Psoas muscle (tissue), 8 donors: ENCODE measurements at places on chromosomes 1 and 21. TPM values are rescaled to one million over a fixed set of nuclear protein-coding genes. Genes with fewer than 3 reads are reported as not detected.

Gene LIN28A
- total RNA-seq = not detected

Gene LHX8
- not detected for total RNA-seq

Gene TAF5L
- 8.5 TPM for total RNA-seq

DNA sequence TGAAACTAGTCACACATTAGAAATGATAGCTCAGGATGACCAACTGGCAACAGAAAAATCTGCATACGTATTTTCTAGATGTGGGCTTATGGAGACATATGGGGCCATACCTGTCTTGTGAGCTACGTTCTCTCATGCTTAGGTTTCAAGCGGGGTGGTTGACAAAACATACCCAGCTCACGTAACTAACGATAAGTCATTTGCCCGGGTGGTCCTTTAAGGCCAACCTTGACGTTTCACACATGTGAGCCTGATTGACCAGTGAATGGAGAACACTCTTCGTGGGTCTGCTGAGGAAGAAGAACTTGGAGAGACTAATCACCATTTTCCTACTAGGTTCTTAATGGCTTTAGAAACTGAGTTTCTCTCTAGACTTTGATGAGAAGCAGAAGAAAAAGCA, 13.5 kb upstream of the RCSD1 start:
- no peak for DNase-seq
- H3K4me1 ChIP-seq = no peaks in the 10 kb centered on the region
- no peaks in the 10 kb centered on the region for H3K36me3 ChIP-seq
- peak overlapping the region; percentile 54 for H3K27ac ChIP-seq
- H3K4me3 ChIP-seq = no peak overlapping the region

GRCh38 chr1:211133393-211133835, 534 bp downstream of the KCNH1 start:
- H3K27me3 ChIP-seq = peaks cover 7% of the 10 kb centered on the region
- DNase-seq = peak; percentile 51
- peak overlapping the region; percentile 60 for H3K4me3 ChIP-seq
- H3K4me1 ChIP-seq = peaks cover 8% of the 10 kb centered on the region
- H3K36me3 ChIP-seq = no peaks in the 10 kb centered on the region

GRCh38 chr1:204880906-204881305, 10.2 kb downstream of the NFASC start:
- H3K36me3 ChIP-seq = no peaks in the 10 kb centered on the region
- peaks cover 3% of the 10 kb centered on the region for H3K27me3 ChIP-seq
- H3K4me1 ChIP-seq = no peaks in the 10 kb centered on the region
- no peak overlapping the region for H3K4me3 ChIP-seq
- H3K27ac ChIP-seq = no peak overlapping the region
- DNase-seq = no peak

DNA sequence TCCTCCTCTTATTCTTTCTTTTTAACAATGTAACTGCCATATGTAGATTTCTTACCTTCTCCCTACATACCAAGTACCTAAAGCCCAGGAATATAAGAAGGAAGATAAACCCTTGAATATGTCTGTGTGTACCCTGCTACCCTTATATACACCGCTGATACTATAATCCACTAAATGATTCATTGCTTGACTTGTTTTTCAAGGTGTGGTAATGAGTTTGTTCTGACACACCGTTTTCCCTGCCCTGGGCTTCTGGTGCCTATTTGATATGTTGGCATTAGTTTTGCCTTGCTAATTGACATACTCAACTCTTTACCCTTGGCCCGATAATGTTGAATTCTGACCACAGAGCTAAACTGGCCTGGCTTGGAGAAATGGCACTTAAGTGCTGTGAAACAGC, 64.3 kb downstream of the IL23R start:
- H3K36me3 ChIP-seq = no peaks in the 10 kb centered on the region
- no peak for DNase-seq
- H3K4me3 ChIP-seq = no peak overlapping the region
- no peak overlapping the region for H3K27ac ChIP-seq
- no peaks in the 10 kb centered on the region for H3K4me1 ChIP-seq

DNA sequence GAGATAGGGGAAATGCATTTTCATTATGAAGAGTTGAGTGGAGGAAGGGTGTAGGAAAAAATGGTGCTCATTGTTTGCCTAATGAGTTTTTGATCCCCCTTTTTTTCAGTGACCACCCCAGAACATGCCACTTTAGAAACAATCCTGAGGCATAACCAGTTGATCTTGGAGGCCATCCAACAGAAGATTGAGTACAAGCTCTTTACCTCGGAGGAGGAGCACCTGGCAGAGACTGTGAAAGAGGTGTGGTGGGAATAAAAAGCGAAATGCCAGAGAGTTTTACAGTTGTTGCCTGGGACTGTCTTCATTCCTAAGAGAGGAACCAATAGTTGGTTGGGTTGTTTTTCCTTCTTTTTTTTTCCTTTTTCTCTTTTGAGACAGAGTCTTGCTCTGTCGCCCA, 54.3 kb upstream of the EPHA8 start:
- no peaks in the 10 kb centered on the region for H3K27me3 ChIP-seq
- no peak overlapping the region for H3K4me3 ChIP-seq
- DNase-seq = no peak
- H3K27ac ChIP-seq = no peak overlapping the region
- H3K36me3 ChIP-seq = peaks cover 20% of the 10 kb centered on the region

DNA sequence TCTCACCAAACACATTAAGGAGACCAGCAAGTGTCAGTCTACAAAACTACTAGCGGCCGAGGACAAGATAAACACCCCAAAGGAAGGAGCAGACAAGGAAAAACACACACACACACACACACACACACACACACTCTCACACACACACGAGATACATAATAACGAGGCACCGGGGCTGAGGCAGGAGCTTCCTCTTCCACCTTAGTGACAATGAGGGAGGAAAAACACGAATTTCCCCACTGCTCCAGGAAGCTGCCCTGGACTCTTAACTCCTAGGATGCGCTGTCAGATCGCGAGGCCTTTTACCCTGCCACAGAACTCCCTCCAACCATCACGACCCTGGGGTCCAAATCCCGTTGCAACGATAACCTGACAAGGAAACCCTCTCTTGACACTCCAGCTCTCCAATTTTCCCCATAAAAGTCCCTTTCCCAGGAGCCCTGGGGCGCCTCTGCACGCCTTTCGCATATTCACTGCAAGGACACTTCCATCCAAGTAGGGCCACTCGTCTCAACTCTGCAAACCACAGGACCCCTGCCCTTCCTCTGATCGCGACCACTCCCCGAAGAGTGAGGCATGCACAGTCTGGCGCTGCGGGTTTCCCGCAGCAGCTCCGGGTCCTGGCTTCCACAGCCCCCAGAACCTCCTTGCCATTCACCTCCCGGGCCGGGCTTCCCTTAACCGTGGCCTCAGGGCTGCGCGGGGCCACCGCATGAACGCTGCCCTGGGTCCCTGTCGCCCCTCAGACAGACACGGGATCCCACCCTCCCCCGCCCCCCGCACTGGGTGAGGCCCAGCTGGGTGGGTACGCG, 581 bp downstream of the ETV3 start:
- peaks cover 20% of the 10 kb centered on the region for H3K4me1 ChIP-seq
- peaks cover 15% of the 10 kb centered on the region for H3K36me3 ChIP-seq
- no peaks in the 10 kb centered on the region for H3K27me3 ChIP-seq
- H3K27ac ChIP-seq = peak overlapping the region; percentile 92
- DNase-seq = no peak

- no peaks in the 10 kb centered on the region for H3K27me3 ChIP-seq
- H3K4me3 ChIP-seq = no peak overlapping the region
- no peak for DNase-seq
- H3K4me1 ChIP-seq = no peaks in the 10 kb centered on the region
- no peak overlapping the region for H3K27ac ChIP-seq
- H3K36me3 ChIP-seq = no peaks in the 10 kb centered on the region
These were observed 85.3 kb downstream of the GLIS1 start for GRCh38 chr1:53653631-53654030.

DNA sequence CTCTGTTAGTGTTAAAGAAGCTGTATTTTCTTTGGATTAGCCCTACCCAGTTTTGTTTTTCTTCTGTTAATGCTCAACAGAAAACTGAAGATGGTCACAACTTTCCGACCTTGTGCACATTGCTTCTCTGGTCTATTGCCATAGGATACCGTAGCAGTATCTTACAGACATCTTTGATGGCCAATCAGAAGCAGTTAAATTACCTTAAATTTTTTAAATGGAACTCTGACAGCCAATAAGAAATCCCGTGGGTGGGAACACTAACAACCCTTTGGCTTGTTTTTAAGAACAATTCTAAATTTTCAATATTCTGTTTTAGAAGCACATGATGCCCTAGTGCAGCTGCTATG, 17.2 kb downstream of the NFYC start:
- no peak for DNase-seq
- no peaks in the 10 kb centered on the region for H3K27me3 ChIP-seq
- H3K36me3 ChIP-seq = peaks cover 3% of the 10 kb centered on the region
- H3K27ac ChIP-seq = peak overlapping the region; percentile 81
- H3K4me1 ChIP-seq = peaks cover 62% of the 10 kb centered on the region

GRCh38 chr21:39852021-39852721, 15.1 kb upstream of the PCP4 start:
- no peaks in the 10 kb centered on the region for H3K4me1 ChIP-seq
- no peaks in the 10 kb centered on the region for H3K27me3 ChIP-seq
- H3K27ac ChIP-seq = no peak overlapping the region
- no peaks in the 10 kb centered on the region for H3K36me3 ChIP-seq

DNA sequence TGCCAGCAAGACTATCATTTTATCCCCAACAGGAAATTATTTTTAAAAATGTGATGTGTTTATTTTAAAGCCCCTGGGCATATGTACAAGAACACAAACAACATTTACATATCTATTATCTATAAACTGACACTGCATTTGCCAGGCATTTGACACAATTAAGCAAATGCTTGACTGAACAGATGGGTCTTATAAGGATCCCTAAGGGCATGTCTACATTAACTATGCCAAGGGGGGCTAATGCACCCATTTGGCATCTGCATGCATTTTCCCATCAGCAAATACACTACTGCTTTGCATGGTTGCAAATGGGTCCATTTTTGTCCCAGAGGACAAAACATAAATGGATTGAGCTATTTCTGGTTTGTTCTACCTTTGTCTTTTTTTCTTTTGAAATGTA, 884.8 kb upstream of the B3GALT2 start:
- H3K4me1 ChIP-seq = no peaks in the 10 kb centered on the region
- H3K27me3 ChIP-seq = no peaks in the 10 kb centered on the region
- H3K4me3 ChIP-seq = no peak overlapping the region
- no peaks in the 10 kb centered on the region for H3K36me3 ChIP-seq
- H3K27ac ChIP-seq = no peak overlapping the region

GRCh38 chr1:210321552-210321951, 7.2 kb upstream of the HHAT start:
- no peak overlapping the region for H3K27ac ChIP-seq
- H3K4me1 ChIP-seq = no peaks in the 10 kb centered on the region
- H3K27me3 ChIP-seq = no peaks in the 10 kb centered on the region
- no peak for DNase-seq

- no peak overlapping the region for H3K4me3 ChIP-seq
- H3K36me3 ChIP-seq = no peaks in the 10 kb centered on the region
- no peak for DNase-seq
- peaks cover 3% of the 10 kb centered on the region for H3K27me3 ChIP-seq
- H3K4me1 ChIP-seq = no peaks in the 10 kb centered on the region
- H3K27ac ChIP-seq = no peak overlapping the region
These were observed 124.8 kb downstream of the TMEM53 start for GRCh38 chr1:44549510-44549909.

GRCh38 chr1:178614286-178614685, 101.4 kb downstream of the TEX35 start:
- DNase-seq = no peak
- no peaks in the 10 kb centered on the region for H3K36me3 ChIP-seq
- no peaks in the 10 kb centered on the region for H3K4me1 ChIP-seq
- H3K27me3 ChIP-seq = no peaks in the 10 kb centered on the region
- no peak overlapping the region for H3K4me3 ChIP-seq

GRCh38 chr1:40636777-40637176, 28.7 kb downstream of the RIMS3 start:
- no peaks in the 10 kb centered on the region for H3K36me3 ChIP-seq
- H3K27ac ChIP-seq = no peak overlapping the region
- no peaks in the 10 kb centered on the region for H3K27me3 ChIP-seq

DNA sequence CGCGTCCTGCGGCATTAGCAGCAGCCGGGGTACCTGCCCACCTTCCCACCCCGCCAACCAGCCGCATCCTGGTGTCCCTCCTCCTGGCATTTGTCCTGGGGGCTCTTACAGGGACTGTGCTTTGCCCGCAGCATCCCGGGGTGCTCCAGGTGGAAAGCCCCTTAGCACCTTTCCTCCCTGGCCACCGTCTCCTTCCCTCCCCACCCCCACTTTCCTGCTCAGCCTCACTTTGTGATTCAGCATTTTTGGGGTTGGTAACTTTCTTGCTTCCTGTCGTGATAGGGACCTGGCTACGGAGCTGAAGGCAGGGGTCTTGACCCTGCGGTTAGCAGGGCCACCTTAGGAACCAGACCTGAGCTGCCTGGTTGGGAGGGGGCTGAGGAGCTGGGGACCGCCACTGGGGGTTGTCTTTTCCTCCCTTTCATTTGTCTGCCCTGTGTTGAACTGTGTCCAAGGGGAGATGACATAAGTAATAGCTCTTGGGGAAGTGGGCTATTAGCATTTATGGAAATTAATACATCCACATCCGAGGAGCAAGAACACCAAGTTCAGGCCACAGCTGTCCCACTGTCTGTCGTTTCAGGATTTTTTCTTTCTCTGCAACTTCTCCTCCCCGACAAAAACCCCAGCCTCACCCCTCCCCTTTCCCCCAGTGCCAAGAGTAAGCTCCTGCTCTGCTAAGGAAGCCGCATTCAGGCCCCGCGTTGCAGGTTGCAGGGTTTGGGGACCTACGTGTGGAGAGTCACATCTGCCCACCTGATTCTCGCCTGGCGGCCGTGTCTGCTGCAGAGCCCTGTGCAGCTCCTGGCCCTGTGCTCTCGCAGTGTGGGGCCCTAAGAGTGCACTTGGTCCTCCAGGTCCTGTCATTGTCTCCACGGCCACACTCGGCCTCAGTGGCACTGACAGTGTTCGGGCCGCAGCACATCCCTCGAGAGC, 1.6 kb upstream of the NPHP4 start:
- H3K36me3 ChIP-seq = no peaks in the 10 kb centered on the region
- peaks cover 5% of the 10 kb centered on the region for H3K4me1 ChIP-seq
- no peaks in the 10 kb centered on the region for H3K27me3 ChIP-seq
- no peak for DNase-seq

GRCh38 chr1:18021242-18021641, 86.4 kb upstream of the IGSF21 start:
- no peaks in the 10 kb centered on the region for H3K4me1 ChIP-seq
- H3K36me3 ChIP-seq = no peaks in the 10 kb centered on the region
- H3K27ac ChIP-seq = no peak overlapping the region
- no peaks in the 10 kb centered on the region for H3K27me3 ChIP-seq
- H3K4me3 ChIP-seq = no peak overlapping the region

DNA sequence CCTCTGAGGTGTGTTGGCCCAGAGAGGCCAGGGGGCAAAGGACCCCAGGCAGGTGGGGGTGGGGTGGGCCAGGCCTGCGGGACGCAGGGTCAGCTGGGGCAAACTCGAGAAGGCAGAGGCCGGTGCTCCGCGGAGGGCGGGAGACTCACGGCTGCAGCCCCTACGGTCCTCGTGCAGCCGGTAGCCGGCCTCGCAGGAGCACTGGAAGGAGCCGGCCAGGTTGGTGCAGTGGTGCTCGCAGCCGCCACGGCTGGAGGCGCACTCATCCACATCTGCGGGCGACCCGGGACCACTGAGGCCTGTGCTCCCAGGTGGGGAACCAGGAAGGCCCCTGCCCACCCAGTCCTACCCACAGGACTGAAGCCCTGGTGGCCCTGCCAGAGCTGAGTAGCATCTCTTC, 55.3 kb downstream of the ARHGEF16 start:
- no peaks in the 10 kb centered on the region for H3K27me3 ChIP-seq
- no peak overlapping the region for H3K4me3 ChIP-seq
- H3K27ac ChIP-seq = no peak overlapping the region
- no peak for DNase-seq

GRCh38 chr1:156705321-156705917, at the start of gene CRABP2:
TSS of gene CRABP2 (minus strand) at chr1:156705583. CDS start at chr1:156705446, 137 bp downstream.
- H3K27ac ChIP-seq = no peak within 1 kb of the TSS
- peak within 1 kb of the TSS; percentile 62 for H3K4me3 ChIP-seq
- peaks cover 22% of the 10 kb centered on the region for H3K4me1 ChIP-seq
- peak; percentile 57 for DNase-seq
- H3K27me3 ChIP-seq = peaks cover 58% of the 10 kb centered on the region
